ENCODE measurements at places on chromosomes 1 and 21.

- no peak for DNase-seq
Observed at GRCh38 chr1:48084826-48085225, 87.6 kb upstream of the TRABD2B start.

DNA sequence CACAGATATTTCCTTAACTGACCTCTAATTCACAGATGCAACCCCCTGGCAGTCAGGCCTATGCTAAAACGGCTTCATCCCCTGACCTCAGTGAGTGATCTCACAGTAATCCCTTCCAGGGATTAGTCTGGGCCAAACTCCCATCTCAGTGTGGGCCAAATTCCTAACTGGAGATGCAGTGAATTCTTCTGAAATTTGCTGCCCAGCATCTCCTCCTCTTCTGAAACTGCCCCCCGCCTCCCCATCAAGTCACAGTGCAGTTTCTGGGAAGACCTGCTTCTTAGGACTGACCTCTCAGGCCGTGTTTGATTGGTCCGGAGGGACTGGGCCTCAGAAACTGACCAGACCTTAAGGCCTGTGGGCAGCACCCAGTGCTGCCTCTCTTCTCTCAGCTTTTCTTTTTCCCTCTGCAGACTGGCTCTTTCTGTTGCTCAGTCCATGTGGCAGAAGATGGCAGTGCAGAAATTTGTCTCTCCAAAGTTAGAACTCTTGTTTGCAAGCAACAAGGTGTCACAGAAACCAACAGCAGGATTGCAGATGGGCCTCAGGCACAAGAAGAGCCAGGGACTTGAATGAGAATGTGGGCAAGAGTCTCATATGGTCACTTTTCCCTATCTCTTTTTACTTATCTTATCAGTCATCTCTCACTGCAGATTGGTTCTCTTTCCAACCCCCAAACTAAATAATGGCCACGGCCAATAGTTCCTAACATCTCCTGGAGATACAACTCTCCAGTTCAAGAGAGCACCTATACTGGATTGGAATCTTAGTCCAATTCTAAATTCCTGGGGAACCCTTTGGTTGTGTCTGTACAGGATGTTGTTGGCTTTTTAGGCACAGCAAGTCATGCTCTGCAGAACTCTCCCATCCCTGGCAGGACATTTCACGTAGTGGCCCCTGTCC, 95.5 kb upstream of the RALGPS2 start:
- no peak for DNase-seq

DNA sequence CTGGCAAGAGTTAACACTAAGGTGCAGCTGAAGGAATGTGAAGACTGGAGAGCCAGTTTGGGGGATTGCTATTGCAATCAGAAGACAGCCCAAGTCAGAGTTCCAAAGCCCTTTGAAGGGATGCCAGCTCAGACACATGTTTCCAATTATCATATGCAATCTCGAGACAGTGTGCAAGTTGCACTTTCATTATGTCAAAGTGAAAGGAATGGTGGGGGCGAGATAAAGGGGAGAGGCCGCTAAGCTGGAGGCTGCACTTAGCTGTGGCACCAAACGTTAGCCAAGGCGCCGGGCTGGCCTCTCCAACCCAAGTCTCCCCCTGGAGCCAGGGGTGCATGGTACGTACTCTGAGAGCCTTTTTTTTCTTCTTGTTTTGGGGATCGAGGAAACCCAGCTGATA, 58.0 kb downstream of the NGF start:
- DNase-seq, result no peak

GRCh38 chr1:21655748-21656147, 13.4 kb downstream of the RAP1GAP start:
- DNase-seq, result no peak

DNA sequence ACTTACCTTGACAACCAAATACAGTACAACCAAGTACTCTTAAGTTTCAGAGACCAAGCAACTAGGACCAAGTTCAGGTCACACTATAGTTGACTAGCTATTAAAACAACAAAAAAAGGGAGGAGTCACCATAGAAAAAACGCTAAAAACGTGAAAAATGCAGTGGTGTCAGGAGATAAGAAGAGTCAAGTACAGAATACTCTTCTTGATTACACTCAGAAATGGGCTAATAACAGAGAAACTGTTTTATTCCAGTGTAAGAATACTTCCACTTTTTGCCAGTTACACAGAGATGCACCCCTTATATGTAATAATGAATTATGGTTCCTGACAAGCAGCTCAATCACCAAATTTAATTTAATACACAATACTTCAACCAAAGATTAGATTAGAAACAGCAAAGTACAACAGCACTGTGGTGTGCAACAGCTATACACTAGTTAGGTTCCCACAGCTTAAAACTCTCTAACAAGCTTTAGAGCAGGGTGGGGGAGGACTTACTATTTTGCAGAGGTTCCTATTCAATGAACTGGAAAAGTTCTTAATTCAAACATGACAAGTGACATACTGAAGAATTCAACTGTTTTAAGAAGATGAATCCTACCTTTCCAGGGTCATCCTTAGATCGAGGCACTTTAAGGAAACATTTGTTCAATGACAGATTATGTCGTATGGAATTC, 70.4 kb downstream of the FOXJ3 start:
- DNase-seq, result no peak

- DNase-seq, result no peak
Observed at GRCh38 chr1:62311473-62311943, 7.7 kb downstream of the KANK4 start.

- no peak for DNase-seq
Observed at GRCh38 chr1:31954607-31955283, 16.6 kb upstream of the PTP4A2 start.

GRCh38 chr1:3670823-3671265, 18.5 kb downstream of the TP73 start:
- no peak for DNase-seq

DNA sequence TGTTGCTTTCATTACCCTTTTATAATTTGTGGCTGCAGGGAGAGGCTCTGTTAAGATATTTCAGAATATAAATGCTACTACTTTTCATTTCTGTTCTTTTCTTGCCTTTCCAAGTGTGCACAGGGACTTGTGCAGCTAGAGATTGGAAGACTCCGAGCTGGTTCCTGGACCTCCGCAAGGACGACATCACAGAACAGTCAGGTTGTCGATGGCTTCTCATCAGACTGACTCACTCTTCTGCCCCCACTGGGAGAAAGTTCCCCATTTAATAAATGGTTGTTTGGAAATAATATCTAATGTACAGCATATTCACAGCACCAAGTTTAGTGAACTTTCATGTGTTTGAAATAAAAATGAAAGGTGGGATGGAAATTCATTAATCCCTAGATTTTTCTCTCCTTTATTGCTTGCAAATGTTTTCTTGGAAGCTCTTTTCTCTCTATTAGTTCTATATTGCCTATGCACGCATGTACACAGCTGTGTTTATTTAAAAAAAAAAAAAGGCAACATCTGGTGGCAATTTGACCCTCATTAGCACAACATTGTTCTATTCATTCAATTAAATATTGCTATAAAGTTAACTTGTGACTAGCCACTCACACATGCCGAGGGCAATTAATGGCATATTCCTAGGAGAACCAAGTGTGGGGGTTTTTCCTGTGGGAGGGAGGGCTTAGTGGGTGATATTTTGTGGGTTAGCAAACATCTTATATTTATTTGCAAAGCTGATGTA, 77.5 kb upstream of the L1TD1 start:
- DNase-seq, result no peak

GRCh38 chr1:57293214-57293613, 130.6 kb downstream of the DAB1 start:
- DNase-seq, result no peak

- DNase-seq, result no peak
Observed at GRCh38 chr1:70667494-70668170, 256.6 kb downstream of the CTH start.

- peak; percentile 60 for DNase-seq
Observed at GRCh38 chr1:15848143-15848928, 829 bp downstream of the SPEN start.

DNA sequence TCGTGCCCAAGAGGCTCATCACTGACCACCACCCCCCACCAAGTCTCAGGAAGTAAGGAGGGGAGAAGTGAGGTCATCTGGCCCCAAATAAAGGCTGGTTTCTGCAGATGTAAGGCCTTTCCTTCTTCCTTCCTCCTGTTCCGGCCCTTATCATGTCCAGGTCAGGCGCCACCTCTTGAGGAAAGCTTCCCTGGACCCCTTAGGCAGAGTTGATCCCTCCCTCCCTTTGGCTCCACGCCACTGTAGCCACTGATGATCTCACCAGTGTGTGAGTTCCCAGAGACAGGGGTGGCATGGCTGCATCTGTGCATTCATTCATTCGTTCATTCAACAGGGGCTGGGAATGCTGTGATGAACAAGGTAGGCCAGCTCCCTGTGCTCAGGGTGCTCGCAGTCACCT, 59.2 kb downstream of the TAS1R2 start:
- DNase-seq, result no peak
